ENCODE measurements at places on chromosomes 7 and 10. TPM values are rescaled to one million over a fixed set of nuclear protein-coding genes. Genes with fewer than 3 reads are reported as not detected.

GRCh38 chr10:69100136-69100872 lies 12.4 kb downstream of the SRGN start:
- DNase-seq, result no peak

DNA sequence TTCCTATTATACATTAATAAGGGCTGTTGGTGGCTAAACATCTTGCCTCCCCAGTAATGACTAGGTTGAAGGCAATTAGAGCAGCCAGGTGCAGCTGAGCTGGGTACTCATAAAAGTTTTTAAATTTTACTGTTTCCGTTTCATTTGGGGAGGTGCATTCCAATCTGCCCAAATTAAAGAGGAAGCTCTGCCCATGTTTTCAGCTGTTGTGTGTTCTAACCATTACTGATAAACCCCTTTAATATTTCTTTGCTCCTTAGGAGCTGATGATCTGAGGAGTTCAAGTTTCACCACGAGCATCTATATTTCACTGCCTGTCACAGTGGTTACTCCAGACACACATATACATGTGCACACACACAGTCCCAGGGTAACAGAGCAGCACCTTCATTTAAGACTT lies 94.4 kb downstream of the JAZF1 start:
- no peak for DNase-seq

GRCh38 chr7:106339513-106340246 lies 54.9 kb upstream of the NAMPT start:
- no peak for DNase-seq

GRCh38 chr10:9299966-9300365 lies 1245.5 kb downstream of the GATA3 start:
- no peak for DNase-seq

- no peak for DNase-seq
Measured at GRCh38 chr7:45691155-45691656, 117.0 kb downstream of the ADCY1 start.

- peak; percentile 37 for DNase-seq
Measured at GRCh38 chr7:963236-964078, 9.0 kb upstream of the ADAP1 start.

DNA sequence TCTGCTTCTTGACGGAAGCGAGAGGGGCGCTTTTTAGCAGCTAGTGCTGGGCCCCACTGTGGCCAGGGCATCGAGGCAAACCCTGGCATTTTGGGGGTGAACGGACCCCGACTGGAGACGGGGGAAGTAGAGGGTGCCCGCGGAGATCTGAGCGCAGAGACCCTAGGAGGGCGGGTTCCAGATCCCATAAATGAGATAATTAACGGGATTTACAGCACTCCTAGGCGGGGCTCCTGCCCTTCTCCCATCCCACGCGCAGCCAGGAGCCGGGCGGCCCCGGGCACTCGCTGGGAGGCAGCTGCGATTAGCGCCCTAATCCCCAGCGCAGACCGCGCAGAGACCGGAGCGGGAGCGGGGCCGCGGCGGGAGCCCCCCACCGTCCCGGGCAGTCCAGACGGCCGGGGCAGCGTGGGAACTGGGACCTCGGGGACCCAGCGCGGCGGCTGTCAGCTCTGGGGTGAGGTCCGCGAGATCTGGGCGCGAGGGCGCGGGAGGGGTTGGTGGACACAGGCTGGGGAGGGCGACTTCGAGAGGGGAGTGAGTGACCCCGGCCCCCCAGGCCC lies 735 bp downstream of the JCAD start:
- DNase-seq, result peak; percentile 44

- no peak for DNase-seq
Measured at GRCh38 chr10:124106241-124106879, 13.0 kb upstream of the CHST15 start.

- DNase-seq, result no peak
Measured at GRCh38 chr10:16870331-16870730, 53.1 kb upstream of the RSU1 start.

DNA sequence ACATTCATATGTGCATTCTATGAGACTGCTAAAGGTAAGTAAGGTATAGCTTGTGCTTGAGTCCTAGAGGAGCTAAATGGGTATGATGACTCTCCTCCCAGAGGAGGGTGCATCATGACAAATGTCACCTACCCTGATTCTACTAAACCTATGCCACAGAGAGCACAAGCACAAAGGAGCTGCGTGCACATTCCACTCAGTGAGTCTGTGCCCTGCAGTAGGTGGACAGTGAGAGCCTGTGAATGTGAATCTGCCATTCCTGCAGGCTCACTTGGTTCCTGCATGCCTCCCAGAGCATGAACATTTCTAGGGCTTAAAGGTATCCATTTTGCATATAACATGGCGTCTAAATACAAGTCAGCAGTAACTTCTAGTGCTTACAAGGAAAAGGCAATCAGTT lies 46.8 kb downstream of the PRKAR2B start:
- DNase-seq, result no peak

DNA sequence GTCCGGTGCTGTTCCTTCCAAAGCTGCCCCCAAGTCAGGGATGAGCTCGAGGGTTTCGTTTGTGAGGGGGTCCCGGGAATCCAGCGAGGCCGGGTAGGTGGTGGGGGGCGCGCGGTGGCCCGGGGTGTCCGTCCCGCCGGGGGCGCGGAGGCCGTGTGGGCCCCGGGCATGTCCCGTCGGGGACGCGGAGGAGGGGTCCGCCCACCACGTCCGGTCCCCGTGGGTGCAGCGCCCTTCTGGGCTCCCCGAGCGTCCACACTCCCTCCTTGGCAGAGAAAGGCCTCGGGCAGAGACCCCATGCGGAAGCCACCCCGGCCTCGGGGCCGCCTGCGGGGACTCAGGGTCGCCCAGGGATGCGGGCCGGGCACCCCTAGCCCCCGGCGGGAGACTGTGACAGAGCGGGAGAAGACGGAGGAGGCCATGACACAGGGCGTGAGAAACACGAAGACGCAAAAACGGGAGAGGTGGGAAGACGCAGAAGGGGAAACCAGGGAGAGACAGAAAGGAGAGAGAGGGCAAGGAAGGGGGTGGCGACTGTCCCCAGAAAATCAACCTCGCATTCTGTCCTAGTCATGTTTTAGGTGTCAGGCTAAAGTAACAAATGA lies 640 bp upstream of the ZNF425 start:
- peak; percentile 71 for DNase-seq

- DNase-seq, result no peak
Measured at GRCh38 chr10:24944512-24945255, 7.7 kb downstream of the PRTFDC1 start.

GRCh38 chr7:96770758-96771157 lies 61.1 kb upstream of the SEM1 start:
- DNase-seq, result no peak

GRCh38 chr7:65371468-65371867 lies 2.2 kb upstream of the ZNF92 start:
- DNase-seq, result no peak

DNA sequence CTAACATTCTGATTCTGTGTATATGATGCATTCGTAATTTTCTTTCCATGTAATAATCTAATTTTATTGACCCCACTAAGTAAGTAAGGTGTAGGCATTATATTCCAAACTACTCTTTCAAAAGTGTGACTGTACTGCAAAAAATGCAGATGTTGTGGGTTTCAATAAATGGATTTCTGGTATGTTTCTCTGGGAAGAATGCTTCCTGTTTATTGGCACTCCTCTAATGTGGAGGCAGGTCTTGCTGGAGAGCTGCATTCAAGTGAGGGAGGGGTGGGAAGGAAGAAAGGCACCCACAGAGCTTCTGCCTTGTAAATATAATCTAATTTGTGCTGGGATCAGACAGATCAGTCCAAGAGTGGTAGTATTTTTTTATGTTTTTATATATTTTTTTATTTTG lies 23.9 kb downstream of the ST7 start:
- no peak for DNase-seq

- no peak for DNase-seq
Measured at GRCh38 chr10:115129752-115130151, 36.6 kb downstream of the ATRNL1 start.

DNA sequence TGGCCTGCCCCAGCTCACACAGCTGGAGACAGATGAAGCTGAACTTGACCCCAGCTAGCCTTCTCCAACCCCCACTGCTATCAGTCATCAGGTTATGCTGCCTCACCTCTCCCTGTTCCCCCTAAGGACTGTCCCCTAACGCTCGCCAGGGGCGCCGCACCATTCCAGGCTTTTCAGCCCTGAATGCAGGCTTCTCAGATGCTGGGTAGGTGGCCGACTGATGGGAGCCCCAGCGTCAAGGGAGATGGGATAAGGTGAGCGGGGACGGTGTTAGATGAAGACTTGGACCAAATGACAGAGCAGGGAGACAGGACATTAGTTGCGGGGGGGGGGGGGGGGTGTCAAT lies 15.8 kb upstream of the OPALIN start:
- DNase-seq, result no peak

GRCh38 chr7:13139436-13139835 lies 452.0 kb downstream of the ARL4A start:
- DNase-seq, result no peak

DNA sequence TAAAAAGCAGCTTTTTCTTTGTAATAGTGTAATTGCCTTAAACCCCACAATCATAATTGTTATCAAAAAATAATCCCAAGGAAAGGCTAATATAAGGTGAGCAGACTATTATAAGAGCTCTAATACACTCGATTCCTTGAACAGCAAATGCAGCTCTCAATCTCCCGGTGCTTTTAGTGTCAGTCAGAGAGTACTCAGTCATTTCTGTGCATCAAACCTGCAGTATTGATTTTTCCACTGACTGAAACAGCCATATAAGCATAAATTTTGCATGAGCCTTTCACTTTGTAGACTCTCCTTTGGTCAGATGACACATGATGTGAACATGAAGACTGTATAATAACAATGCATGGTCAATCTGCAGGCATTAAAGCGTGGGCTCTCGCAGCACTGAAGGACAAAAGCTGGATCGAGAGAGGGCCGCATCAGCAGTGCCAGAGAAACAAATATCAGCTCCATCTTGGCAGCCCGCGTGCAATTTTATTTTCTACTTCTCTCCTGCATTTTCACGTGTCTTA lies 272.0 kb downstream of the POU6F2 start:
- DNase-seq, result no peak

DNA sequence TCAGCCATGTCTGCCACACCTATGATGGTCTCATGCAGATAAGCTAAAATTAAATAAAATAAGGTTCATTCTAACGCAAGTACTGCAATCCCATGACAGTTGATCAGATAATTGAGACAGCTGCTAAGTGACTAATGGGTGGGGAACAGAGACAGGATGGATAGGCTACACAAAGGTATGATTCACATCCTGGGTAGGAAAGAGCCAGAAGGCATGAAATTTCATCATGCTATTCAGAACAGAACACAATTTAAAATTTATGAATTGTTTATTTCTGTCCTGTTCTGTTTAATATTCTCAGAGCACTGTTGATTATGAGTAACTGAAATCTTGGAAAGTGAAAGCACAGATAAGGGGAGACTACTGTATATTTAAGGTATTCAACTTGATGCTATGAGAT lies 381.8 kb upstream of the SORCS1 start:
- DNase-seq, result no peak

DNA sequence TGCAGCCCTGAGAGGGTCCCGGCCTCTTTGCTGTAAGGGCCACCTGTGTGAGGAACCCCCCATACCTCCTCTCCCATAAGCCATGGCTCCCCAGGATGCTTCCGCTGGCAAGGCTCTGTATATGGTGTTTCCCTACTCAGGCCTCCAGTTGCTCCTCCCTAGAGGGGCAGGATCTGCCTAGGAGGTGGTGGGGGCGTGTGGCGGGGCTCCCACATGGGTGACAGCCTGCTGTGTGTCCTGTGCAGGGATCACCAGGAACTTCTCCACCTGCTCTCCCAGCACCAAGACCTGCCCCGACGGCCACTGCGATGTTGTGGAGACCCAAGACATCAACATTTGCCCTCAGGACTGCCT lies 25.7 kb upstream of the CSGALNACT2 start:
- no peak for DNase-seq

- no peak for DNase-seq
Measured at GRCh38 chr7:21407796-21408480, 19.9 kb upstream of the SP4 start.

- DNase-seq, result no peak
Measured at GRCh38 chr10:46545861-46546590, 10.4 kb downstream of the GPRIN2 start.

GRCh38 chr7:99314504-99314903 lies 11.2 kb upstream of the ARPC1A start:
- no peak for DNase-seq

DNA sequence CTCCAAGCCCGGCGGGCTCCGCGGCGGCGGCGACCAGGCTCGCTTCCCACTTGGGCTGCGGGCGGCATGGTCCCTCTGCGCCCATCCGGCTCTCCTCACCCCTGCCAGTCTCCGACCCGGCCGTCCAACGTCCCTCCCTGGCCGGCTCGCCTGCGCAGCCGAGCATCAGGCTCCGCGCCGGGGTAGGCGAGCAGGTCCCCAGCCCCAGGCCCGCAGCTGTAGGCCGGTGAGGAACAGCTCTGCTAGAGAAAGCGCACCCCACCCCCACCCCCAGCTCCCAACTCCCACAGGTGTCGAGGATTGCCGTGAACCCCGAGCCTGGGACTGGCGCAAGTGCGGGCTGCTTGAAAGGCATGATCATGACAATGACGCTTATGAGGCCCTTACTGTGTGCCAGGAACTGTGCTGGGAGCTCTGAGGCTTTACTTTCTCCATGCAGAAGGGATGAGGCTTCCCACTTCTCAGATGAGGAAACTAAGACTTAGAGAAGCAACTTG lies 20.8 kb upstream of the PAX2 start:
- no peak for DNase-seq

DNA sequence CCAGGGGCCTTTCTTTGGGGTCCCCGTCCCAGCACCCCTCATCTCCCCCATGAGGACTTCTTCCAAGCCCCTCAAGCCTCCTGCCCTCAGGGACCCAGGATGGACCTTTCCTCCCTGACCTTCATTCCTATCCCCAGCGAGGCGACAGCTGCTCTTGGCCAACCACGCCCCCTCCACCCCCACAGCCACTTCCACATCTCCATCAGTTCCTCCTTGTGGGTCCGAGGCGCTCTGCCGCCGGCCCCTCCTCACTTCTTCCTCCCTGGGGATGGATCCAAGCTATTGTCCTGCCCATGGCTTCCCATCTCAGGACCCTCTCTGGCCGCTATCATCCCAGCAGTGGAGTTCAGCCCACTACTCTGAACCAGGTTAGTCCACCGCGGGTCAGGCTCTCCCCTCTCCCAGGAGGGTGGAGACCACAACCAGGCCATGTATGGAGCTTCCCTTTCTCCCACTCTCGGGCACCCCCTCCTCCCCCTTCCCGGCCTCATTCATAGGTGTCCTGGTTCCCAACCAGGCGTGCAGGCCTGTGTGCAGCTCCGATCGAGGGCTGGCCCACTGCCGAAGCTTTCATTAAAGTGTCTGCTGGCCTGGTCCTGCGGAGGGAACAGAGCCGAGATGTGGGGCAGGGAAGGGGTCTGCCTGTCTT lies 1.7 kb upstream of the SH2B2 start:
- DNase-seq, result peak; percentile 74

The TWIST1 gene
- total RNA-seq, result 1.3 TPM

The AKR1C8 gene
- total RNA-seq, result 0.25 TPM

The DNTT gene
- total RNA-seq, result not detected

The NUPR2 gene
- total RNA-seq, result not detected

The OPN4 gene
- 0.25 TPM for total RNA-seq

The CHST15 gene
- 4.0 TPM for total RNA-seq

The EBLN1 gene
- not detected for total RNA-seq

The DUSP5 gene
- total RNA-seq, result 7.1 TPM

The PTPN20 gene
- 15.7 TPM for total RNA-seq

The HIPK2 gene
- 103 TPM for total RNA-seq

The NRCAM gene
- 0.62 TPM for total RNA-seq
